ENCODE measurements at places on chromosomes 11 and 22.

DNA sequence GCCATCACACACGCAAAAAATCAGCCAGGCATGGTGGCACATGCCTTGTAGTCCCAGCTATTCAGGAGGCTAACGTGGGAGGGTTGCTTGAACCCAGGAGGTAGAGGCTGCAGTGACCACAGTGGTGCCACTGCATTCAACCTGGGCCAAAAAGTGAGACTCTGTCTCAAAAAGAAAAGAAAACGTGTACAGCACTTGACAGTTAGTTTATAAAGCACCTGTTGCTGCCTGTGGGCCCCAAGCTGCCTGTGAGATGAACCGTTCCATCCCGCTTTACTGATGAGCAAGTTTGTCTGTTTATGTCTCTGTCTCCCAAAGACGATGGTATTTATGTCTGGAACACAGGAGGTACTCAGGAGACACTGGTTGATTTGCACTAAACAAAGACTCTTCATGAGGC lies 1.5 kb upstream of the PRR5 start:
- no peak for DNase-seq

GRCh38 chr22:38984224-38984623 lies 2.1 kb downstream of the APOBEC3B start:
- DNase-seq: no peak

DNA sequence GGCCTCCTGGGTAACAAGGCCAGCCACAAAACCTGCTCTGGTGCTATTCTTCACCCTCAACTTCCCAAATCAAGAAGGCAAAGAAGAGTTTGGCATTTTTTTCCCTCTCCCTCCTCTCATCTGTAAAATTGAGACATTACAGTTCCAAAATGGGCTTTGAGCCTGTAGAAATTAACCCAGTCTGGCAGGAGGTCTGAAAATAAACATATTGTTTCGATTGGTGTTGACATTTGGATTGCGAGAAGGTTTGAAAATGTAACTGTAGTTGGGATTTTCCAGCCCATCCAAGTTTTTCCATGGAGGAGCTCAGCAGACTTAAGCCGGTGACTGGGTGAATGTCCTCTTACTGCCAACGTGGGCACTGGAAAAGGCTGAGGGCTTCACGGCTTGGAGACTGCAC lies 35.0 kb upstream of the ALX4 start:
- no peak for DNase-seq

- no peak for DNase-seq
Observed at GRCh38 chr11:4076774-4077173, 17.8 kb upstream of the RRM1 start.

- no peak for DNase-seq
Observed at GRCh38 chr11:65826984-65827735, 6.6 kb upstream of the SNX32 start.

- no peak for DNase-seq
Observed at GRCh38 chr22:32354360-32355351, 3.0 kb upstream of the RFPL3 start.
